GM23248 (cell line): ENCODE measurements at places on chromosomes 6 and 20. TPM values are rescaled to one million over a fixed set of nuclear protein-coding genes. Genes with fewer than 3 reads are reported as not detected.

DNA sequence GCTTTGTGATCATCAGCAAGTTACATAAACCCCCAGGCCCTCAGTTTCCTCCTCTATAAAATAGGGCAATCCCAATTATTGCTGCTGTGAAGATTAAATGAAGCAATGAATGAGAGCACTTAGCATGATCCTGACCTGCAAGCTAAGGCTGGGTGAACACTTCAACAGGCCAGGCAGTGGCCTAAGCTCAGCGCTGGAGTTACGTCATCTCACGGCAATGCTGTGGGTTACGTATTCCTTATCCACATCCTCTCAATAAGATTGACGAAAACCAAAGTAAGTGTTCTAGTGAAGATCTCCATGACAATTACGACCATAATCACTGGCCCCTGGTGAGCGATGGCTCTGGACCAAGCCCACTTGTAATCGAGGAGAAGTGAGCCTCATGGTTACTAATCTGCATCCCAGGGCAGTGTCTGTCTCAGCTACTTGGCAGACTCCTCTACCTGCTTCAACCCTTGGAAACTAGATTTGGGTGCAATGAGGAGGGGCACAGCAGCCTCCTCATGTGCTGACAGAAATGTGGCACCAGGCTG is 274.1 kb upstream of the ARID1B start:
- no peak for DNase-seq

Gene HLA-G
- not detected in 2 replicates for total RNA-seq

Gene OVOL2
- total RNA-seq, result not detected in 2 replicates

GRCh38 chr6:21098134-21098533 is 495.4 kb upstream of the SOX4 start:
- DNase-seq, result no peak

GRCh38 chr6:154542747-154543146 is 32.3 kb upstream of the CNKSR3 start:
- DNase-seq, result no peak
